Hematopoietic multipotent progenitor cell treated with erythropoietin and hydrocortisone succinate and interleukin-3 and kit ligand, for 6 days (in vitro differentiated cells): ENCODE measurements at places on chromosomes 5 and 9.

DNA sequence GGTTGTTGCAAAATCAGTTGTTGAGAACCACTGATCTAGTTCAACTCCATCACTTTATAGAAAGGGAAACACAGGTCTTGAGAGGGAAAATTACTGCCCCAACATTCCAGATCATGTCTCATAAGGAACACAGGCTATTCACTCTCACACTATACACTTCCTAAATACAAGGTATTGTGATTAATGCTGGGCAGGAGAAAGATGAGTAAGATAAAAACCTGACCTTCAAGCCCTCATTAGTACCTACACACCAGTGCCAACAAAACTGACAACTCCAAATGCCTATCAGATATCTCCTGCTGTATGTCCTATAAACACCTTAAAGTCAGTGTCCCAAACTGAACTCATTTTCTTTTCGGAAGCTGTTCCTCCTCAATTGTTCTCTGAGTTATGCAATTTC is 8.2 kb downstream of the GNE start:
- DNase-seq = no peak

DNA sequence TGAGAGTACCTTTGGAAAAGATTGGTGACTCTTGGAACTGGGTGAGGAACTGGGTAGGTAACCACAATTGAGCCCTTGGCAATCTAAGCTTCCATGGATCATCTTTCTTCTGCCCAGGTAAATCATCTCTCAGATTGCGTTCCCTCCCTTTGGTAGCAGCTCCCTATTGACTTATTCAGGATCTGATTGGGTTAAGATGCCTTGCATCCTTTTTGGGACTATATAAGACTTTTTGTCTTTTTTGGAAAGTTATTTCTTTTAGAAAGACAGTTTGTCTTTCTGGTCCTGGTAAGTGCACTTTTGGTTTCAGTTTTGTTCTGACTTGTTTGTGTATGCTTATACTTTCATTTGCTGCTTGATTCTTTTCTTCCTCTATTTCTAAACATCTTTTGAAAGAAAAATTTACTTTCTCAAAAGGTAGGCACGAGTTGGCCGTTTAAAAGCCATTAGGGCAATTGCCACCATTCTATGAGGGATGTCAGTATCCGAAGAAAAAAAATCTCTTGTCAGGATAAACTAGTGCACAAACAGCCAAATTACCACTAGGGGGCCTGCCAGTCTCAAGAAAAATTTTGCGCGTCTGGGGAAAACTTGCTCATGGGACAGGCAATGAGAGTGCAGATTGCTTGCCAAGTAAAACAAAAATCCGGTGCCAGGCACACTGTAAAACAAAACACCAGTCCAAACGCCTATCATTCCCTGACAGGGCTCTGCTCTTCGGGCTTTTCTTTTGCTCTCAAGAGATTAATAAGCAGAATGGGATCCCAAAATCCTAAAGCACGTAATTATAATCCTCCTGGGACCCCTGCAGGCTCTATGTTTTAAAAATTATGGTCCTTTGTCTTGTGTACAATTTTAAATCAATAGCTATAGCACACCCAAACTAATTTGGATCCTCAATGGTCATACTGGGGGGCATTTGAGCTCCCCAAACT is 12.8 kb downstream of the OR1J1 start:
- DNase-seq = peak; percentile 95

DNA sequence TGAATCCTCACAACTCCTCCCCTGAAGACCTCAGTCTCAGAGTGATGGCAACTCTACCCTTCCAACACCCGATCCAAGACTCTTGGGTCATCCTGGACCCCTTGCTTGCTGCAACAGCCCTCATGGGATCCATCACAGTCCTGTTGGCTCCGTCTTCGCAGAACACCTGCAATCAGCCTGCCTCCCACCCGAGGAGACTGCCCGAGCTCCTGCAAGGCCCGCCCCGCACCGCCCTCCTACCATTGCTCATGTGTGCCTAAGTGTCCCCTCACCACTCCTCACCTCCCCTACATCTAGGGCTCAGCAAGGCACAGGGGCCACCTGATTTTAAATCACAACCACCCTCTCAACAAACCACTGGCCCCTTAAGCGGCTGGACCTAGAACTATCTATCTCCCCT is 5.3 kb downstream of the SEMA4D start:
- DNase-seq = no peak

GRCh38 chr9:5113523-5113922 is 71.9 kb downstream of the INSL6 start:
- DNase-seq = no peak

DNA sequence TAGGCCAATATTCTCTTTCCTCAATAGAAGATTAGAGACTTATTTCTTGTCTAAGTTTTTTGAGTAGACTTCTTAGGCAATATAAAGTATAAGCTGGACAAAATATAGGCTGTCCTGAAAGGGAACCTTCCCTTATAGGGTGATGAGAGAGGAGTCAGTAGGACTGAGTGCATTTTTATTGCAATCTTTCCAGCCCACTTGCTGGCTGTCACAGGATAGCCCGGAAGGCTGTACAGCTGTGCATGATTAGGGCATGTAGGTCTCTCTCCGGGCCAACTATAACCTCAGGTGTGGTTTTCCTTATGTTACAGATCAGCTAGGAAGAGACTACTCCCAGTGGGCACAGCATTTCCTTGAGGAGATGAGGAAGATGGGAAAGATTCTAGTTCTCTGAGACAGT is 159.8 kb upstream of the MEF2C start:
- no peak for DNase-seq

- DNase-seq = no peak
Observed at GRCh38 chr5:172303162-172303561, 19.6 kb upstream of the UBTD2 start.
